ENCODE measurements at places on chromosomes 5 and 9.

GRCh38 chr5:149550268-149550583 lies 1.0 kb downstream of the CSNK1A1 start:
- DNase-seq, result no peak

- no peak for DNase-seq
Observed at GRCh38 chr5:4023753-4024335, 428.2 kb downstream of the IRX1 start.

GRCh38 chr9:83701769-83702168 lies 6.0 kb downstream of the UBQLN1 start:
- no peak for DNase-seq

- no peak for DNase-seq
Observed at GRCh38 chr5:129367883-129368282, 92.2 kb upstream of the ADAMTS19 start.

DNA sequence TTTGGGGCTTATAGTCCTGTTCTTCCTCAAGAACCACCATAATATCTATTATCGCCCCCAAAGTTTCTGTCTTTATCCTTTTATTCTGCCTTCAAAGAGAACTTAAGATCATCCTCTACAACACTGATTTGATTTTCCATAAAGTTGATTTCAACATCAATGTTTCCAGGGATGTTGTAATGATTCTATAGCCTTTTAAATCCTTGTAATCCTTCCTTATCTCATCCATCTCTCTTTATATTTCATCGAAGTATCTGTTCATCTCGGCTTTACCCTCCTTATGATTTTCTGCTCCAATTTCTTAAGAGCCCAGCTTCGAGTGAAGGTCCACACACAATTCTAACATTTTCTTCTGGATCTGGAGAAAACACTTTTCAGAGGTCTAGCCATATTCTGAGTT lies 218.4 kb downstream of the CDK5RAP2 start:
- DNase-seq, result no peak

DNA sequence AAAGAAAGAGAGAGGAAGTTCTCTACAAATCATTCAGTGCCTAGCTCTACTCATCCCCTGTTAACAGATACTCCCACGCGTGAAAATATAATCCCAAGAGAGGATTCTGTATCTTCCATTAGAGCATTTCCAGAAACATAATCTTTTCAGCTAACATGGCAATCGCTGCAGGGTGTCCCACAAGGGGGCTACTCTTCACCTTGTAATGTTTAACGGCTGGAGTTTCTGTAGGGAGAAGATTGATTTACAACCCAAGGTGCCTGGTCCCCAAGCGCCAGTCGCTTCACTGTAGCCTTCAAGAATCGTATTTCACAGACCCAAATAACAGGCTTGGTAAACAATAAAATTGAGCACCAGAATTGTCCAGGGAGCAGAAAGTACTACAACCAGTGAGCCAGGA lies 318.7 kb downstream of the TLE1 start:
- no peak for DNase-seq

DNA sequence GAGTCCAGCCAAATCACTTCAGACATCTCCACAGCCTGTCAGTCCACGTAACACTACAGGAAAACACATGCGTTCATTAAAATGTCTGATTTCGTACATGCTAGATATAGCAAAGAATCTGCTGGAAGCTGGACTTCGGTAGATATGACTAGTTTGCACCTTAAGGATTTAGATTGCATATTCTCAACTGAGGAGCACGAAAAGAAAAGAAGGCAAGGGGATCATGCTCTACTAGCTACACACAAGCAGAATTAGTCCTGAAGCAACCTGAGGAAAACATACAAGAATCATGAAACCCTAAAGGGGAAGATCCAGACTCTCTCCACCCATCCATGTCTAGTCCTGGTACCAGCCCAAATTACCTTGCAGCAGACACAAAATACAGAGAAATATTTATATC lies 36.1 kb upstream of the SSBP2 start:
- no peak for DNase-seq

GRCh38 chr9:127384901-127385300 lies 12.1 kb upstream of the SLC2A8 start:
- no peak for DNase-seq

DNA sequence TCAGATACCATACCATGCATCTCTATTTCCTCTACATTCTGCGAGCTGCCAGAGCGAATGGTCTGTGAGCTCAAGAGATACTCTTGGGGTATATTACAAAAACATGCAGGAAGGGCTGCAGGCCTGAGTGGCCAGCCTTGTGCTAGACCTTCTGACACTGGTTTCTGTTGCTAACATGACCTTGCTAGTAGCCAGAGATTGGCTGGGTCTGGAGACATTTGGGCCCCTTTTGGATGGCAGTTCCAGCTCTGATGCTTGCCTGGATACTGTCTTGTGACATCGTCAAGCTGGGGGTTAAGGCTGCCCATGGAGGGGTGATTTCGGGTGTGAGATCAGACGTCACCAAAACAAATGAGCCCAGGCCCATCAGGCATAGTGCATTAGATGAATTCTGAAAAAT lies 56.1 kb upstream of the FSTL4 start:
- DNase-seq, result no peak

DNA sequence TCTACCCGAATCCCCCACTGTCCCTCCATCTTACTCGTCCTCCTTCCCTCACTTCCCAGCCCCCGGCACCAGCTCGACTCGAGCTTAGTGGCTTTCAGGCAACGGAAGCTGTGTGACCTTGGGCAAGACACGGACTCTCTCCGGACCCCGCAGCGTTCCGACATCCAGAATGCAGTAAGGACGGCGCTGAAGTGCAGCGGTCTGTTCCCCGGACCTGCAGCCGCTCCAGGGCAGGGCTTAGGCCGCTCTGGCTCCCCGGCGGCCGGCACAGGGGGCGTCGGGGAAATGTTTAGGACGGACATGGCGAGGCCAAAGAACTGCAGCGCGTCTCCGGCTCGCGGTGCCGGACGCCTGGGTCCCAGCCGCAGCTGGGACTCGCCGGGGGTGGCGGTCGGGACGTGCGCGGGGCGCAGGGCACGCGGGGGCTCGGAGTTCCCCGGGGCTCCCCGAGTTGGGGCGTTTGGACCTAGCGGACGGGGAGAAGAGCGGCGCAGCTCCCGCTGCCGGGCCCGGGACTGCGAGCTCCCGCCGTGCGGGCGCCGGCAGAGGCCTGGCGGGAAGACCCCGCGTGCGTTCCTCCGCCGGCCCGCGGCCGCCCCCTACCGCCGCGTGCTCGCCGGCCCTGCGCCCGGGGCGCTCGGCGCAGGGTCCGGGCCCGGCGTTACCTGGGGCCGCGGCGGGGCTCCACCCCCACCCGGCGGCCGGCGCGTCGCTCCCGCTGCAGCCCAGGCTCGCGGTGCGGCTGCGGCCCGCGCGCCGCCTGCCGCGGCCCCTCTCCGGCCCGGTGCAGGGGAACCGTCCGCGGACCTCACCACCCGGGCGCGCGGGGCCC lies 5.6 kb upstream of the RNF44 start:
- no peak for DNase-seq

- no peak for DNase-seq
Observed at GRCh38 chr9:91089405-91090129, 272.2 kb downstream of the AUH start.

- DNase-seq, result no peak
Observed at GRCh38 chr9:95373069-95373681, 55.7 kb upstream of the FANCC start.

DNA sequence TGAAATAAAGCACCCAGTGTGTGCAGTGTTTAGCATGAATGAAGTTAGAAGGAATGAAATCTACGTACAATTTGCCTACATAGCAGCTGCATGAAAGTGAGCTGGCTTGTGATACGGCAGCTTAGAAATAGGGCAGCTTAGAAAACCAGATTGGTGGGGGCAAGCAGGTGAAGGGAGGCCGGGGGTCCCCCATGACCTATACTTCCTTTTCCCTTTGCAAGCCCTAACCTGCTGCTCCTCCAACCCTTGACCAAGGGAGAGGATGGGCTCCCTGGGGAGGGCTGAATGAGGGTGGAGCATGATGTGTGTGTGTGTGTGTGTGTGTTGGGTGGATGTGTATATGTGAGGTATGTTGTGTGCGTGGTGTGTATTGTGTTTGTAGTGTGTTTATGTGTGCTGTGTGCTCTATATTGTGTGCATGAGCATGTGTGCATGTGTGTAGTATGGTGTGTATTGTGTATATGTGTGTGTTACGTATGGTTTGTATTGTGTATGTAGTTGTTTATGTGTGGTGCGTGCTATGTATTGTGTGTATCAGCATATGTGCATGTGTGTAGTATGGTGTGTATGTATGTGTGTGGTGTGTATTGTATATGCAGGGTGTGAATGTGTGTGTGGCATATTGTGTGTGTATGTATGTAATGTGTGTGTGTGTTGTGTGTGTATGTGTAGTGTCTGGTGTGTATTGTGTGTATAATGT lies 72.1 kb downstream of the TENT4A start:
- DNase-seq, result no peak
